ENCODE measurements at places on chromosomes 6 and 20.

DNA sequence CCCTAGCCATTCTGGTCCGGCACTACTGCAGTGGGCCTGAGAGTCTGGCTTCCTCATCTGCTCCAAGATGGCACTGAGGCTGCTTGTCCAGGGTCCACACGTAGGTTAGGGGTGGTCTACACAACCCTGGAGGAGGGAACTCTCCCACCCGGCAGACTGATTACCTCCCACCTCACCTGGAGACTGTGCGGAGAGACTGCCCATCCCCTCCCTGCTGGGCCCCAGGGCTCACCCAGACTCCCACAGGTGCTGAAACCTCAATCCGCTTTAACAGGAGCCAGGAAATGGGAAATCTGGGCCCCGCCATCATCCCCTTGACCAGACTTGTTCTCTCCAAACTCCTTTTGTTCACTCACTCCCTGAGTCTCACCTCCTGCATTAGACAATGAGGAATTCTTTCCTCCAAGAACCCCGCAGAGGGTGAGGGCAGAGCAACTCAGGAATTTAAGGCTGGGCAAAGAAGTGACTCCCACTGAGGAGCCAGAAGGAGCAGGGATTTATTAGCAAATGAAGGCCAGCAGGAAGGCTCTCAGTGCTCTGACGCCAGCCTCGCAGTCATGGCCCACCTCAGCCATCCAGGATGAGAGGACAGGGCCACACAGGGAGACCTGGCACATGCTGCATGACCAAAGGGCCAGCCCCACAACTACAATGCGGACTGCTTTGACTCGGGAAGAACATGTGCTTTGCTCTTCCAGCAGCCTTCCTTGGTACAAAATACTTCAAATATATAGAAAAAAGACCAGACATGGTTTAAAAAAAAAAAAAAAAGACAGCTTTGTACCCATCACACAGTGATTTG, 53.0 kb downstream of the CDK5RAP1 start:
- DNase-seq: no peak

DNA sequence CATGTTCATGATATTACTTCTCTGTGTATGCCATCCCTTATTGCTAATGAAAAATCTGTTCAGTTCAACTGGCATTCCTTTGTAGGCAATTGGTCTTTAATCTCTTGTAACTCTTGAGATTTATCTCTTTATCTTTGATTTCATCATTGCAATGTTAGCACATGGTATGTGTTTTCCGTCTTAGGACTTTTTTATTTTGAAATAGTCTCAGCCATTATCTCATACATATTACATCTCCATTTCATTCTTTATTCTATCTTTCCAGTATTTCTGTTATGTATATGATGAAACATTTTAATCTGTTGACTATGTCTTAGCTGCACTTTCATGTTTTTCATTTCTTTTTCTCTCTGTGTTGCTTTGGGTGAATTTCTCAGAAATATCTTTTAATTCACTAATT, 58.1 kb downstream of the VSTM2L start:
- no peak for DNase-seq

DNA sequence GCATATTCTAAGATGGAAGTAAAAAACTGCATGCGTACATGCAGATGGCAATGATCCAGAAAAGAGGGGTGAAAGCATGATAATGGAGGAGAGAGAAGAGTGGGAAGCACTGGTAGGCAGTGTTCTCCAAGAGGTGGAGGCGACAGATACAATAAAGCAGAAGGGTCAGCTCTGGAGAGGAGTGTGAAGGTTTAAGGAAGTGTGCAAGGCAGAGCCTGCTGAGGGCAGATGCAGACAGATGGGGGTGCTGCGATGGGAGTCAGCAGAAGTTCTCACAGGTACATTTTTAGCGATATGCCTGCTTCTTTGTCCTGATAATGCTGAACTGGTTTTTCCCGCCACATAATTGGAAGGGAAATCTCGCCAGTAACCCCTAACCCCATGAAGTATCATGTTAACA, 81.1 kb upstream of the C6orf118 start:
- no peak for DNase-seq

DNA sequence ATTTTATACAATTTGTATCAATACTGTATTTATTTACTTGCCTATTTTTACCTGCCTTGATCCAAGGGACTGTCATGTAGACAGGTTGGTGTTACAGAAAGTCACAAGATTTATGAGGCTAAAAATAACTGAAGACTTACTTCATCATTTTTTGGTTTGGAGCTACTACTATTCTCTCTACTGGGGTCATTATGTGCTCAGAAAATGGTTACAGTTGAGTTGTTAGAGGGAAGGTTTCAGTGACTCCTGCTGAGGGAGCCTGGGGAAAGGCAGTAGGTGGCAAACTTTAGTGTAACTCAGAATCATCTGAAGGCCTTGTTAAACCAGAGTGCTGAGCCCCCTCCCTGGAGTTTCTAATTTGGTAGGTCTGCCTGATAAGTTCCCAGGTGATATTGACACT, 118.8 kb downstream of the TINAG start:
- no peak for DNase-seq

DNA sequence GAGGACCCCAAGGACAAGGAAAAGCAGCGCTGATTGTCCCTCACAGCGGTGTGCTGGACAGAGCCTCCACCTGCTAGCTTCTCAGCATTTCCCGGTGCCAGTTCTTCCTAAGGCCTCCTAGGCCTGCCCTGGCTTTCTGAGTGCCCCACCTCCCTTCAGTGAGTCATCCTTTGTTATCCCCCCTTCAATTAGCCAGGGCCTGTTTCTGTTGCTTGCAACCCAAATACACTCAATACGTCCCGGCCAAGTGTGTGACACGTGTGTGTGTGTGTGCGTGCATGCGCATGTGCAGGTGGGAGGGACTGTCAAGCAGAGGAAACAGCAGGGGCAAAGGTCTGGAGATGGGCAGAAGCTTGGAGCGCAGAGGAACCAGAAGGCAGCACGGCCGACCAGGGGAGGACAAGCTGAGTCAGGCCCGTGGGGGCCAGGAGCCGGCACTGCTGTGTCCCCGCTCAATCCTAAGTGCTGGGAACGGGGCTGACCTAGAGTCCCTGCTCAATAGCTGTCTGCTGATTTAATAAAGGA, 159.8 kb downstream of the PREX1 start:
- no peak for DNase-seq

GRCh38 chr6:1858859-1859258, 249.1 kb downstream of the FOXC1 start:
- no peak for DNase-seq

Data from activated T-helper 1 cell treated with anti-CD3 and anti-CD28 coated beads, Interleukin-2, amount 50 U/mL, for 16 hours (primary cell).